Smooth muscle cell of the pulmonary artery (primary cell): ENCODE measurements at places on chromosomes 1 and 21. TPM values are rescaled to one million over a fixed set of nuclear protein-coding genes. Genes with fewer than 3 reads are reported as not detected.

Gene PDPN
- total RNA-seq, result 1.1 and 17.3 TPM in 2 replicates

Gene OR2L8
- not detected in 2 replicates for total RNA-seq

Gene CFAP74
- not detected in 2 replicates for total RNA-seq

Gene POU3F1
- total RNA-seq, result 0.03 TPM in 1 of 2 replicates, not detected in the other

Gene UMODL1
- 0.03 TPM in 1 of 2 replicates, not detected in the other for total RNA-seq

Gene SAMSN1
- 0.10 TPM in 1 of 2 replicates, not detected in the other for total RNA-seq

Gene TSPAN1
- total RNA-seq, result 0.73 and 0.78 TPM in 2 replicates

Gene GSTM5
- total RNA-seq, result 4.1 and 5.0 TPM in 2 replicates

Gene SYT14
- total RNA-seq, result 0.13 and 9.1 TPM in 2 replicates

Gene GPR3
- total RNA-seq, result 0.20 and 0.50 TPM in 2 replicates

Gene TOR1AIP1
- total RNA-seq, result 52.1 and 63.3 TPM in 2 replicates

Gene TRIM46
- 5.2 and 12.0 TPM in 2 replicates for total RNA-seq

Gene CNIH3
- 4.2 and 21.2 TPM in 2 replicates for total RNA-seq

Gene UBE2U
- not detected in 2 replicates for total RNA-seq

Gene G0S2
- 7.8 and 22.4 TPM in 2 replicates for total RNA-seq

Gene KDM1A
- 72.6 and 76.8 TPM in 2 replicates for total RNA-seq

Gene SARS1
- total RNA-seq, result 213 and 222 TPM in 2 replicates

Gene OR6K2
- total RNA-seq, result not detected in 2 replicates

Gene AKR7A3
- total RNA-seq, result 0.33 and 0.59 TPM in 2 replicates

Gene NBPF8
- total RNA-seq, result 17.7 and 22.8 TPM in 2 replicates

Gene HES3
- not detected in 2 replicates for total RNA-seq

Gene IL10
- not detected in 2 replicates for total RNA-seq

Gene TAS1R3
- total RNA-seq, result 0.23 and 0.26 TPM in 2 replicates

Gene ST6GALNAC5
- 0.83 and 4.8 TPM in 2 replicates for total RNA-seq

Gene PRR9
- 0.23 TPM in 1 of 2 replicates, not detected in the other for total RNA-seq

Gene FNDC5
- total RNA-seq, result 1.2 and 1.4 TPM in 2 replicates

Gene FAM177B
- not detected in 2 replicates for total RNA-seq

Gene PGLYRP4
- not detected in 2 replicates for total RNA-seq

Gene ARHGEF10L
- total RNA-seq, result 41.0 and 53.4 TPM in 2 replicates

Gene THEM5
- total RNA-seq, result not detected in 2 replicates

Gene YARS1
- 94.4 and 139 TPM in 2 replicates for total RNA-seq

Gene CAMK1G
- 0.23 and 2.3 TPM in 2 replicates for total RNA-seq

Gene ATAD3B
- total RNA-seq, result 5.7 and 21.3 TPM in 2 replicates

Gene ZNHIT6
- total RNA-seq, result 11.1 and 12.0 TPM in 2 replicates

Gene PCAT6
- 0.85 and 1.7 TPM in 2 replicates for total RNA-seq

Gene APCS
- total RNA-seq, result not detected in 2 replicates
